K562 (cell line): ENCODE measurements at places on chromosomes 4 and X. TPM values are rescaled to one million over a fixed set of nuclear protein-coding genes. Genes with fewer than 3 reads are reported as not detected.

The BMPR1B gene
- total RNA-seq = not detected in 2 replicates

The BMP2K gene
- 104 and 120 TPM in 2 replicates for total RNA-seq

The CSN1S1 gene
- total RNA-seq = not detected in 2 replicates

The TASL gene
- total RNA-seq = 0.09 TPM in 1 of 2 replicates, not detected in the other

GRCh38 chr4:47075262-47075661, 43.9 kb downstream of the GABRB1 start:
- H3K4me1 ChIP-seq = no peaks in the 10 kb centered on the region
- no peak overlapping the region for H3K4me3 ChIP-seq
- DNase-seq = no peak
- no peaks in the 10 kb centered on the region for H3K27me3 ChIP-seq

- peak; percentile 20 for DNase-seq
- H3K36me3 ChIP-seq = peaks cover 70% of the 10 kb centered on the region
- H3K4me3 ChIP-seq = no peak overlapping the region
- H3K27me3 ChIP-seq = no peaks in the 10 kb centered on the region
- H3K27ac ChIP-seq = no peak overlapping the region
- H3K4me1 ChIP-seq = peaks cover 3% of the 10 kb centered on the region; the same call in 2 of the 3 replicates
Observed at GRCh38 chr4:2651546-2651945, 104.6 kb downstream of the TNIP2 start.

GRCh38 chrX:12950851-12951594, 23.9 kb upstream of the TMSB4X start:
- no peak overlapping the region for H3K4me3 ChIP-seq
- H3K27ac ChIP-seq = peak overlapping the region; percentile 83
- H3K27me3 ChIP-seq = no peaks in the 10 kb centered on the region
- peaks cover 58% of the 10 kb centered on the region for H3K4me1 ChIP-seq
